ENCODE measurements at places on chromosomes 13 and 19.

GRCh38 chr13:111006506-111007031 is 91.7 kb upstream of the ANKRD10 start:
- DNase-seq = peak; percentile 61

DNA sequence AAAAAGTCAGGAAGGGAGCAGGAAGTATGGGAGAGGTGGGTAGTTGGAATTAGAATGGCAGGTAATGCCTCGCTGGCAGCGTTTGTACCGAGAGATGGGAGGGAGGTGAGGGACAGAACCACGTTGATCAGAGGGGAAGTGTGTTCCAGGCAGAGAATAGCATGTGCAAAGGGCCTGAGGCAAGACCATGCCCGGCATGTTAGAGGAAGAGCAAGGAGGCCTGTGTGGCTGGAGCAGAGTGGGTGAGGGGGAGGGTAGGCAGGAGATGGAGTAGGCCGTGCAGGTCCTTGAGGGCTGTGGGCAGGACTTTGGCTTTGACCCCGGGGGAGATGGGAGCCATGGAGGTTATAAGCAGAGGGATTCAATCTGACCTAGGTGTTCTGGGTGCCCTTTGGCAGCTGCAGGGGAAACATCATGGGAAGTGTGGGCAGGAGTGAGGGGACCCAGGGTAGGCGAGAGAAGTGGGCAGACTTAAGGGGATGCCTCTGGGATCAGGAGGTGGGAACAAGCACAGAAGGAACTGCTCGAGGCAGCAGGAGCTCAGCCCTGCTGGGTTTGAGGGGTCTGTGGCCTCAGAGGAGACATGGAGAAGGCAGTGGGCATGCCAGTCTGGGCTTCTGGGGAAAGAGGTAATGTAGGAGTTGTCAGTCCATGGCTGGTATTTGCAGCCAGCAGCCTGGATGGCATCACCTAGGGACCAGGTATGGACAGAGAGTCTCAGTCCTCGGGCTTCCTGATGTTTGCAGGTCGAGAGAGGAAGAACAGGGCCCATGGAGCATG is 48.8 kb downstream of the CD320 start:
- DNase-seq = no peak

DNA sequence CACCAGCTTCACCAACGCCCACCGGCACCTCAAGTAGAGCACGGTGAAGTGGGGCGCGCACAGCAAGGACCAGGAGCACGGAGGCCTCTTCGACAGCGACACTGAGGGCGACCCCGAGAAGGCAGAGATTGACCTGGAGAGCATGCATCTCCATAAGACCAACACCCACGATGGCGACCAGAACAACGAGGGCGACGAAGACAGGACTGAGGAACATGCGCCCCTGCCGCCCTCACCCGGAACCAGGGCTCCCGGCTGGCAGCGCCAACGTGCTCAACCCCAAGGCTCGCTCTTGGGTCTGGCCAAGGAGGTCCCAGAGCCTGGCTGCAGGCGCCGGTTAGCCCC is 18.5 kb upstream of the RNF17 start:
- DNase-seq = no peak

DNA sequence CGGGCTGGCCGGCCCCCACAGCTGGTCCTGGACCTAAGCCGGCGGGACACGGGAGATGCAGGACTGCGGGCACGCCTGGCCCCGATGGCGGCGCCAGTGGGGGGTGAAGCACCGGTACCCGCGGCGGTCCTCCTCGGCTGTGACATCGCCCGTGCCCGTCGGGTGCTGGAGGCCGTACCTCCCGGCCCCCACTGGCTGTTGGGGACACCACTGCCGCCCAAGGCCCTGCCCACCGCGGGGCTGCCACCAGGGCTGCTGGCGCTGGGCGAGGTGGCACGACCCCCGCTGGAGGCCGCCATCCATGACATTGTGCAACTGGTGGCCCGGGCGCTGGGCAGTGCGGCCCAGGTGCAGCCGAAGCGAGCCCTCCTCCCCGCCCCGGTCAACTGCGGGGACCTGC is 3.1 kb downstream of the GRIN3B start:
- DNase-seq = no peak

DNA sequence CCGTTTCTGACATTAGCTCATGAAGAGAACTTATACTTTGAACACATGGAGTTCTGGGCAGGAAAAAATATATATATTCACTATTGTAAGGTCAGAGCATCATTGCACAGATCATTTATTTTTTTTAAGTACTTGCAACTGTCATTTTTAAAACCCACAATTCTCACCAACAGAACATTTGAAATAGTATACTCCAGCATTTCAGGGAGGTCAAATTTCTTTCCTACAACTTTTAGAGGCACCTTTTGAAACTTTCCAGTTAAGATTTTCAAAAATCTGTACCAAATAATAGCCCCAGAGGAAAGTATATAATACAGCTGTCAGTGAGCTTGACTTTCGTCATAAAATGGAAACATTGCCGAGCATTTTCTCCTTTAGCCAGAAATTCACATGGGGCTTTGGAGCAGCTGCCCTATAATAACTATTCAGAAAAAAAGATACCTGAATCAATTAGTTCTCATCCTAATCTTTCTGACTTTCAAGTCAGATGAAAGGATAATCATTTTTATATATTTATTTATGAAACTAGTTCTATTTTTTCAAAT is 10.9 kb downstream of the KCTD12 start:
- DNase-seq = no peak

- no peak for DNase-seq
Observed at GRCh38 chr13:112741185-112741755, 51.4 kb downstream of the ATP11A start.

- DNase-seq = no peak
Observed at GRCh38 chr19:29482855-29483640, 42.7 kb upstream of the VSTM2B start.

DNA sequence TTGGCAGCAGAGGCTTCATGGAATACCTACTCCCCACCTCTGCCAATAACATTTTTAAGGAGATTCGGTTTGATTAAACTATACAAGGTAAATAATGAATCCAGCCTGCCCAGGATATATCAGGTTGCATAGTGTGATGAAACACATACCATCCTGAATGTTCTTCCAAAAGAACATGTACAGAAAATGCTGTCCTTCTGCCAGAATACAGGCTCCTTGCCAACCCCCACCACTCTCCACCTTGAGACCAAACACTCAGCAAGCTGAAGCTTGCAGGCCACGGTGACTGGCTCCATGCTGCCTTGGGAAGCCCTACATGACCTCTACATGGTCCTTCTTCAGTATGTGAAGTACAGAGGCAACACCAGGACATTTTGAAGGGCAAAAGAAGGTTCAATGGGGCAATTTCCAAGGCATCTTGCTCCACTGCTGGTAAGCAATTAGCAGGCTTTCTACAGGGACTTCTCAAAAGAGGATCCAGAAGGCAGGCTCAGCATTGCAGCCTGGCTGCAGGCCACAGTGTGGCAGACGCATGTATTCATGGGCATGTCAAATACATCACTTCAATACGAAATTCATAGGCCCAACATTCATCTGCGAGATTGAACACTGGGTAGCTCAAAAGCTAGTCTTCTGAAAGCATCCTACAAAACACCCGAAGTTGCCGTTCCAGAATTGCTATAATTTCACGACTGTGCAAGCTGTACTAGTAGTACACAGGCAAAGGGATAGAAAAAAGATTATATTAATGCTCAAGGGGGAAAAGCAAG is 62.4 kb upstream of the SERP2 start:
- no peak for DNase-seq

Measured in mesendoderm (in vitro differentiated cells).